ENCODE measurements at places on chromosomes 11 and 22.
A peak's percentile ranks its signal among the peaks of the same experiment; 100 is the strongest.

- no peak for DNase-seq
Measured at GRCh38 chr11:60914633-60915247, 782 bp downstream of the TMEM109 start.

DNA sequence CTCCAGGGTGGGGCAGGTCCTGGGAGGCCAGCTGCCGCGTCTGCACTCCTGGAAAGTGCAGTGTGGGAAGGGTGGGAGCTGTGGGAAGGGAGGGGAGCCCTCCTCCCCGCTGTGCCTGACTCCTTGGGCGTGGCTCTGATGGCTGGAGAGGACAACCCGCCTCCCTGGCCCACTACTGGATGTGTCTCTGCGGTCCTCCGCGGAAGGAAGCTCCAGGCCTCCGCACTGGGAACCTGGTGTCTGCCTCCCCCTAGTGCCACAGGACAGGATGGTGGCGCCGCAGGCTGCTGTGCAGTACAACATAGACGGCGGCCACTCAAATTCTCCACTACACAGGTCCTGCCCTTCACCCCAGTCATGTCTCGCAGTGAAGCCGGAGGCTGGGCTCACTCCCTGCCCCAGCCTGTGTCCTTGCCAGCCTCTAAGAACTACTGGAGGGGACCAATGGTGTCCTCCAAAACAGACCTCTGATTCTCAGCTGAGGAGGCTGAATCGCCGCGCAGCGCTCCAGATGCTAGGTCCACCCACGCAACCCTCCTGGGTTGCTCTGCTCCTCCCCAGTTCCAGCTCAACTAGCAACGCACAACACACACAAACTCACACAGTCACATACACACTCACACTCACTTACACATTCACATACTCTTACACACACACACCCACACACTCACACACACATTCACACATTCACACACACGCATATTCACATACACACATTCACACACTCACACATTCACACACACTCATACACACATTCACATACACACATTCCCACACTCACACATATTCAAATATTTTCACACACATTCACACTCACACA lies 12.4 kb upstream of the DSCAML1 start:
- no peak for DNase-seq

GRCh38 chr11:63892228-63892627 lies 24.7 kb downstream of the RCOR2 start:
- DNase-seq: no peak

DNA sequence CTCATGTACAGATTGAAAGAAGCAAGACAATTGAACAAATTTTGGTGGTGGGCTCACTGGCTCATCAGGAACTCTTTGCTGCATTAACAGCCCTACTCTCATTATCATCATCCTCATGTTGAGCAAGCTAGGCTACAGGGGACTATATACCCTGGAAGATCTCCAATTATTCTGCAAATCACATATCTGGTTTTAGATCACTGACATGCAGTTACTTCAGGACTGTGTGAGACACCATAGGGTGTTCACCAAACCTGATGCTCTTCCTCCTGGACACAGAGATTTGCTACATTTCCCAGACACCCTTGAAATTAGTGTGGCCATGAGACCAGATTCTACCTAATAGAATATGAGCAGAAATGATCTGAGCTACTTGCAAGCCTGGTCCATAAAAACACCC lies 23.0 kb upstream of the ME3 start:
- DNase-seq: no peak

DNA sequence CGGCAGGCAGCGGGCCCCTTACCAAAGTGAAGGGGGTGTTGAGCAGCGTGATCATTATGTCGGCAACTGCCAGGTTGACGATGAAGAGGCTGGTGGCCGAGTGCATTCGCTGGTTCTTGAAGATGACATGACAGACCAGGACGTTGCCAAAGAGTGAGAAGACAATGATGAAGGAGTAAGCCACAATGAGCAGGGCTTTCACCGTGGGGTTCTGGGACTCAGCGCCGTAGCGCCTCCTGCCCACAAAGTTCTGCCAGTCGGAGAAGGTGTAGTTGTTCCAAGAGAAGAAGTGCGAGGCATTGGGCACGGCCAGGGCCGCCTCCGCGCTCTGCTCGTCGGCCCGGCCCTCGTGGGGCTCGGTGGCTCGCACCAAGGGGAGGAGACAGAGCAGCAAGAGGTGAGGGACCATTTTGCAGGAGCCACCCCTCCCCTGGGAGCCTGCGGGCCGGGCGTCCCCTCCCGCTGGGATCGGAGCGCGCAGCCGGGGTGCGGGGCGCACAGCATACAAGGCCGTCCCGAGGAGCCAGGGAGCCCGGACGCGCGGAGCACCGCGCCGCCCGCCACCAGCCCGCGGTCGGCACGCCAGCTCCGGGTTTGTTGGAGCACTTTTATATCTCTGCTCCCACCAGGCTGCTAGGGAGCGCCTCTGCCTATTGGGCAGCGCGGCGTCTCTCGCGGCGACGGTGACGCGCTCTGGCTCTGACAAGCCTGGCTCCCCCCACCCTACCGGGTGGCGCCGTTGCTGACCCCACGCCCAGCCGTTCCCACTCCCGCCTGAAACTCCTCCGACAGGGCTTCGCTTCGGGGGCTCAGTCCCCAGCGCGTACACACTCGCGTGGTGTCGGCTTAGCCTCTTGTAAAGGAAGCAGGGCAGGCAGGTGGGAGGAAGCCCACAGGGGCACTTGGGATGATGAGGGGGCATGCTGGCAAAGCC lies at the start of gene GPR83:
GPR83 (minus strand) TSS at position 581 of the 934 bp plus-strand sequence; CDS start at position 409, 172 bp downstream.
- DNase-seq: no peak

- no peak for DNase-seq
Measured at GRCh38 chr11:32438866-32439489, 3.6 kb upstream of the WT1 start.

DNA sequence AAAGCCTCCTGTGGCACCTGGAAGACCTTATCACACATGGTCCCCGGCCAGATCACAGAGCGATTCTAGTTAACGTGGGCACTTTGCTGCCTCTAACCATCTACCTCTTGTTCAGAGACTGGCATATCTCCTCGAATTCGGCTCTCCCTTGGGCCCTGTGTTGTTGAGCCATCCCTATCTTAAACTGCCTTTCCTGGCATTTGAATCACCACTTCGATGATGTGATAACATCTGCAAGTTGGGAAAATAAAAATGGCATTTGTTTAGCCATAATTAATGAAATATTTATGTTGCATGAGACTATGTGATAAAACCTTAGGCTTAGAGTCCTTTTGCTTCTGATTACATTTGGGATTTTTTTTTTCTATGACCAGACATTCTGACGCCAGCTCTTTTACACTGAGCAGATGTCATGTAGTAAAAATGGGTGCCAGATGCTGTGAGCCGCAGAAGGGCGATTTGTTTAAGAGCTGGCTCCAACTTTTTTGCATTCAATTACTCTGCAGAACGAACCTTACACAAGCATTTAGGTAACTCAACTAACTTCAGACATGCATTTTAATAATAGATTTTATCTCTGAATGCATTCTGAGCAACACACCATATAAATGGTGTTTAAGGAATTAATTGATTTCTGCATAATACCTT lies 58.5 kb upstream of the PARVA start:
- DNase-seq: no peak

- no peak for DNase-seq
Measured at GRCh38 chr11:8127447-8127846, 41.4 kb downstream of the RIC3 start.

DNA sequence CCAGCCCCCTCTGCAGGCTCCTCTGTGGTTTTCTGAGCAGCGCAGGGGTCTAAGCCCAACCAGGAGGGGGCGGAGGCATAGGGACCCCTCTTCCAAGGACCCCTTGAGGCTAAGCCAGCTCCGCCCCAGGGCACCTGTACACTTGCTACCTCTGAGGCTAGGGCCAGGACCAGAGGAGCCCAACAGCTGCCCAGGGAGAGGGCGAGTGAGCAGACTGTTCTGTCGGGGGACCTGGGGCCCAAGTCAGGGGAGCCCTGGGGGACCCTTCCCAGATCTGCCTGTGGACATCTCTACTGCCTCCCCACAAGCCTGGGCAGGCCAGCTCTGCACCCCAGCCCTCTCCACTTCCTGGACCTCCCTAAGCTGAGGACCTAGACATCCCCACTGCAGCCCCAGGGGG lies 1.8 kb downstream of the B4GALNT4 start:
- DNase-seq: no peak

DNA sequence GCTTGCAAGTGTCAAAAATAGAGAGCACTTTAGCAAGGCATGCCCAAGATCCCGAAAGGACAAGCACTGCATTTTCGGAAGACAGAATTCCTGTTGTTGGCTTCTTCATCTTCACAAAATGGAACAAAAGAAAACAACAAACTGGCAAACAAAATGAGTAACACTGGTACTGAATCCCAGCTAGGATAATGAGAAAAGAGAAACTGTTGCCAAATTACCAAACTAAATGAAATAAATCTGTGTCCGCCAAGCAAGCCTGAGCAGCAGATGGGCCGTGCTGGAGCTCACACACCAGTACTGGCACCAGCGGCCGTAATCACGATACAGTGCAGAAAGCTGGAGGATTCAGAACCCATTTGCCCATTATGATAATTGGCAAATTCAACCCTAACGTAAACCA lies 30.6 kb downstream of the TUB start:
- no peak for DNase-seq

DNA sequence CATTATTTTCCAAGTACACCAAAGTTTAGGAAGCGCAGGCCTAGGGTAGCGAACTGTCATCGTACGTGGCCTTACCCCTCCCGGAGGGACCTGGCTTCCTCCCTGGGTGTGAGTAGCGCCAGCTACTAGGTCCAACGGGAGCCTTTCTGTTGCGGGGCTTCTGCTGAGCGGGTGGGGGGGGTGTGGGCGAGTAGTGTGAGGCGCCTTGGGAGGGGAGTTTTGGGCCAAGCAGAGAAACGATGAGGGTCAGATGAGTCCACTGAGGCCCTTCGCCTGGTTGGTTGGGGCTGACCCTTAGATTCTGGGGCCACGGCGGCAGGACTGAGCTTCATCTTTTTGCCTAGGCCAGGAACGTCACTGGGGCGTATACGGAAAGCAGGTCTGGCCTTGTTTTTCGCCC lies 868 bp downstream of the TEF start:
- DNase-seq: no peak

GRCh38 chr22:47328550-47329243 lies 566.2 kb downstream of the TBC1D22A start:
- DNase-seq: no peak

GRCh38 chr11:114886644-114887265 lies 208.4 kb downstream of the NXPE2 start:
- no peak for DNase-seq

- peak; percentile 47 for DNase-seq
Measured at GRCh38 chr11:67351275-67352005, 1.9 kb downstream of the POLD4 start.

GRCh38 chr11:128779036-128779435 lies 85.2 kb downstream of the FLI1 start:
- DNase-seq: no peak

- DNase-seq: no peak
Measured at GRCh38 chr11:43504316-43504950, 145.7 kb downstream of the TTC17 start.

GRCh38 chr11:73384872-73385689 lies 8.9 kb downstream of the RELT start:
- no peak for DNase-seq

DNA sequence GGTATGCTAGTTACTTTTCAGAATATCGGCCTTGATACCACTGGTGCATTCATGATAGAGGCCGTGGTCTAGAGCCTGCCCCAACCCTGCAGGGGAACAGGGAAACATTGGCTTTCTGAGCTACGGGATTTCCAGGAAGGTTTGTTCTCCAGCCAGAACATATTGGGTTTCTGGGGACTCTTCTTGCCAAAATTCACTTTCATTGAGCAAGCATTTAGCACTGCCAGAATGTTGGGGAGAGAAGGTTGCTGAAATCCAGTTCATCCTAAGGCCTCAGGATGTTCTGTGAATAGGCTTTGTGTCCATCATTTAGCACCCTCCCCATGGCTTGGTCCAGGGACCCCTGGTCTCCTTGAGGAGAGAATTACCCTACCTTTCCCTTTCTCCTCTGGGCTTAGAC lies 36.7 kb downstream of the DRG1 start:
- DNase-seq: no peak

DNA sequence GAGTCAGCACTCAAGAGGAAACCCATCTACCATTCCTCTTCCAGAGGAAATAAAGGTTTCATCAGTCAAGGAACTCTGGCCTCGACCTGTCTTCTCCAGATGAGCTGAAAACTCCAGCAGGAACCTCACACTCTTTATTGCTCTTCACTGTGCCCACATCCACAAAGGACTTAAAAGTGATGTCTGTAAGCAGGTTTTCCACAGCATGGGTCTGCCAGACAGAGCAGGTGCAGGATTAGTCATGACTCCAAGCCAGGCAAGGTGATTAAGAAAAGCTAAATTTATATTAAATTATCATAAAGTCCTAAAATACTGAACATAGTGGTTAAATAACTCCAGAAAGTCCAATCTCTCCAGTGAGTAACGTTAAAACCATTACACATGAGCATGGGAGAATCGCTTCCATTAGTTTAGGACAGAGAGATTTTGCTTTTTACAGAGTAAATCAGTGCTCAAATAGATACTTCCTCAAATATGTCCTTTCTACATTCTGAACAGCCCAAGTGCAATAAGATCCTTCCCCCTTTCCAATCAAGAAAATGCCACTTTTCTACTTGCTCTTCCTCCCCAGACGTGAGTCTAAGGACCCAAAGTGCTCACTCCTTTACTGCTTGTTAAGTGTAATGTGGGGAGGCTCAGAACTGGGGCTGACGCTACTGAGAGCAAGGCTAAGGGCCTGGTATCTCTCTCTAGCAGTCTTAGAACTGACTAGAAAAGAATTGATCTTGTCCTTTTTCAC lies 10.7 kb upstream of the CKAP5 start:
- no peak for DNase-seq

- no peak for DNase-seq
Measured at GRCh38 chr11:44777209-44778194, 50.7 kb downstream of the TSPAN18 start.

DNA sequence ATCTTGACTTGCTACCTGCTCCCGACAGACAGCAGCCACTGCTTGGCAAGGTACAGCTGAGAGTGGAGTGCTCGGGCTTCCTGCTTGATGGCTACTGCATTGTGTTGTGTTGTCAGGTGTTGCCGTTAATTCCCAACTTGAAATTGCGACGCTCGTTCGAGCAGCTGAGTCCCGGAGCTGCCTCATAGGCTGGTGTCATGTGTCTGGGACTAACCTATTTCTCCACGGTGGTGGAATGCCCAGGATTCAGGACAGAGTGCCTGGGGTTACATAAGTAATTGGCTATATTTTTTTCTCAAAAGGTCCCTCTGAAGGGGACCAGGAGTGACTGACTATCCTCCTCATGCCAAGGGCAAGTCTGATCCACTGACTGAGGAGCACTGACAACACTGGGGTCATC lies 18.5 kb downstream of the COMMD9 start:
- DNase-seq: no peak

DNA sequence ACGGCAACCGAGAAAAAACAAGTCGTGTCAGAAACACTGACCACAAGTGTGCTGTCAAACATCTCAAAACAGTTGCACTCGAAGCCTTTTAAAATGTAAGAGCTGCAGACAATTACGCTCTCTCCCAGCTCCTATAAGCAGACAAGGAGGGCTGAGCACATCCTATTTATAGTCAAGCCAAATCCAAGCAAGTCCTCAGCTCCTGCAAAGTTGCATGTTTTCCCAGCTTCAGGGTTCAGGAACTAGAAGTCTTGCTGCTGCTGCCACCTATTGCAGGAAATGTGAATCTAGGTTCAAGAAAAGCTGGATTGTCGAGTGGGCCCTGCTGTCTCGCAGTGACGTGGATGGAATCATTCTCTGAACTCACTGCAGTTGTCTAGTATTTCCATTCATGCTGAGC lies 15.5 kb downstream of the EFCAB6 start:
- DNase-seq: no peak

Measured in effector memory CD8-positive, alpha-beta T cell (primary cell).